ENCODE measurements at places on chromosomes 11 and 22.

DNA sequence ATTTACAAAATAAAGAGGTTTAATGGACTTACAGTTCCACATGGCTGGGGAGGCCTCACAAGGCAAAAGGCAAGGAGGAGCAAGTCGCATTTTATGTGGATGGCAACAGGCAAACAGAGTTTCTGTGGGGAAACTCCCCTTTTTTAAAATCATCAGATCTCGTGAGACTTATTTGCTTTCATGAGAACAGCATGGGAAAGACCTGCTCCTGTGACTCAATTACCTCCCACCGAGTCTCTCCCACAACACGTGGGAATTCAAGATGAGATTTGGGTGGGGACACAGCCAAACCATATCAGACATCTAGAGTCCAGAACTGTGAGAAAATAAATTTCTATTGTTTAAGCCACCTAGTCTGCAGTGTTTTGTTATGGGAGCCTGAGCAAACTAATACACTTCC lies 80.8 kb downstream of the ME3 start:
- DNase-seq, result no peak

DNA sequence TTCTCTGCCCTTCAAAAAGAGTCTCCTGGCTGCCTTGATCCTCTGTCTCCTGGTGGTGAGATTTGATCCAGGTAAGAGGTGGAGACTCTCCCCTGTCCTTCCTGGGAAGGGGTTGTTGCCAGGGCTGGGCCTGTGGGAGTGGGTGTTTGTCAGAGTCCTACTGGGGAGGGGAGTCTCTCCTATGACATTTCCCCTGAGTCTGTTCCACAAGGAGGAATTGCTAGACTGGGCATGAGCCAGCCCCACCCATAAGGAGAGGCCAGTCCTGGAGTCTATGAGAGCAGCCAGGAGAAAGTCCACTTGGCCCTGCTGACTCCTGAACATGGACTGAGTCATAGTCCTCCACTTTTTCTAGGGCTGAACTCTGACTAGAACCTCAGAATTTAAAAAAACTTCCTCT lies 7.4 kb downstream of the PEX26 start:
- no peak for DNase-seq

DNA sequence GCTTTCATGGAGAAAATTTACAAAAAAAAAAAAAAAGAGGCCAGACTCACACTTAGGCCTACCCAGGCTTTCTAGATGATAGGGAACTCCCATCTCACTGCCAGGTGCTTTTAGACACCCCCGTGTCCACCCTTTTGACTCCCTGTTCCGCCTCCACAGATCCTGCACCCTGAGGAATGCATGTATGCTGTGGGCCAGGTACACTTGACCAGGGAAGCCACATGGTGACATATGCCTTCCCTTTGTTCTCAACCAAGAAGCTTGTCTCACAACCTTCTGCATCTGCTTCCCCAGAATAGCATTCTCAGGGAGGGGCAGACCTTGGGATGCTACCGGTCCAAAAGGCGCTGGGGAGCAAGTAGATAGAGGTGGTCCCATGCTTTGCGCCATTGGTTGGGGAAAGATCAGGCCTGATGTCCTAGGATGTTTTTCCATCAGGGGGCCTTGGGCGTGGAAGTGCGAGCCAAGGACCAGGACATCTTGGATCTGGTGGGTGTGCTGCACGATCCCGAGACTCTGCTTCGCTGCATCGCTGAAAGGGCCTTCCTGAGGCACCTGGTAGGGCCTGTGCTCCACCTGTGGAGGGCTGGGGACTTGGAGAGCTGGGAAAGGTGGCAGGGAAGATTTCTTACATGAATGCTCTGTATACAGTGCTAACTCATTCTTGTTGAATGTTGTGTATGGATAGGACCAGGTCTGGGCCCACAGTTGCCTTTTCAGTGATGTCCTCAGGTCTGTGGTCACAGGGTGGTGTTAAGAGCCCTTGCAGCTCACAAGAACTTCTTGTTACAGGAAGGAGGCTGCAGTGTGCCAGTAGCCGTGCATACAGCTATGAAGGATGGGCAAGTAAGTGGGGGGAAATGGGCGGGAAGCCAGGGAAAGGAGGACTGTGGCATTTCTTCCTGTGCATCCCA lies 7.5 kb downstream of the HMBS start:
- DNase-seq, result no peak

GRCh38 chr11:29876192-29876591 lies 140.6 kb downstream of the KCNA4 start:
- no peak for DNase-seq

DNA sequence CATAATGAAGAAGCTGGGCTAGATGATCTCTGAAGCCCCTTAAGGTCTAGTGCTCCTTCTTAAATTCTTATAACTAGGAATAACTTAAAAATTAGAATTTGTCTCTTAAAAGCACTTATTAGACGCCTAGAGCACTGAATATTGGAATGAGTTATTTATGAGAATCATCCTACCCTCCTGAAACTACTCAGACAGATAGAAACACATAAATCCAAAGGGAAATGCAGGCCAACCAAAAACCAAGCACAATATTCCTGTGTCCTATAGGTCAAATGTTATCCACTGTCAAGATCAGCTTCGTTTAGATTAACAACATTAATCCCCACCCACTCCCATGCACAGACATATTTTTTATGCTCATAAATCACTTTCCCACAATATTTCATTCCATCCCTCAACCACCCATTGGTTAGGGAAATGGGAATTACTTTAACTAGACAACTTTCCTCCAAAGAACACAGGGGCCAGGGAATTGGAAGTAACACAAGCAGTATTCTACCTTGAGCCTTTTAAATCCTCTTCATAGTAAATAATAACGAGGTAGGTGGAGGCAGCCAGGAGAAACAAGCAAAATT lies 87.1 kb downstream of the CD44 start:
- DNase-seq, result no peak

- peak; percentile 79 for DNase-seq
These were observed 56.7 kb upstream of the CRTAM start for GRCh38 chr11:122781378-122782195.

GRCh38 chr11:35307221-35307621 lies 112.1 kb downstream of the SLC1A2 start:
- no peak for DNase-seq

- DNase-seq, result no peak
These were observed 608.2 kb downstream of the TBC1D22A start for GRCh38 chr22:47370448-47371262.

DNA sequence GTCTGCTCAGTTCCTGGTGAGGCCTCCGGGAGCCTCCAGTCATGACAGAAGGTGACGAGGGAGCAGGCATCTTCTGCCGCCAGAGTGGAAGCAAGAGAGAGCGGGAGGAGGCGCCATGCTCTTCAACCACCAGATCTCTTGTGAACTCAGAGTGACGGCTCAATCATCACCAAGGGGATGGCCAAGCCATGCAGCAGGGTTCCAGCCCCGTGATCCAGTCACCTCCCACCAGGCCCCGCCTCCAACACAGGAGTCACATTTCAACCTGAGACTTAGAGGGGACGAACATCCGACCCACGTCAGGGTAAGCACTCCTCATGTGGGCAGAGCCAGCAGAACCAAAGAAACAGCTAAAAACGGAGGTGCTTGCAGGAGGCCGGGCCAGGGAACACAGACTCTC lies 1470.5 kb downstream of the BRD1 start:
- no peak for DNase-seq

GRCh38 chr11:8971924-8972316 lies 7.7 kb upstream of the TMEM9B start:
- DNase-seq, result no peak

- DNase-seq, result no peak
These were observed at the start of gene NR1H3 for GRCh38 chr11:47257517-47258316. NR1H3 (plus strand) TSS chr11:47257996; CDS start chr11:47259217, 1,221 bp downstream.

DNA sequence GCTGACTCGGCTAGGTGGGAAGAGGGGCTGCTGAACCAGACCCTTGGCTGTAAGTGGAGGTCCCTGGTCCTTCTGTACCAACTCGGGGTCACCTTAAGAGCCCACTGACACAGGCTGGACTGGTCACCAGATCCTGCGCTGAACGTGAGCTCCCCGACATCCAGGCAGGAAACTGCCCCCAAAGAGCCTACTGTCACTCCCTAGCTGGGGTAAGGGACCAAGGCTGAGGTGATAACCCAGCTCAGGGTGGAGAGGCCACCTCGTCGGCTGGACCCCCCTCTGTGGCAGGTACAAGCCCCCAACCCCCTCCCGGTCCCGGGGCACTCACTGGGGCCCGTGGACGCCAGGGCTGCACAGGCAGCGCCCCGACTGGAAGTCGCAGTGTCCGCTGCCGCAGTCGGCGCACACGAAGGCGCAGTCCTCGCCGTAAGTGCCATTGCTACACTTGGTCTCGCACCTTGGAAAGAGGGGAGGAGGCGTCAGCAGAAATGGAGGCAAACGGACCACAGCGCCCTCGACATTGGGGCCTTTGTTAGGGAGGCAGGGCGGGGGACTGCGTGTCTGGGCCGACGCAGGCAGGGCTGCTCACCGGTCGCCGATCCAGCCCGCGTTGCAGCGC lies 7.4 kb downstream of the SCARF2 start:
- no peak for DNase-seq

DNA sequence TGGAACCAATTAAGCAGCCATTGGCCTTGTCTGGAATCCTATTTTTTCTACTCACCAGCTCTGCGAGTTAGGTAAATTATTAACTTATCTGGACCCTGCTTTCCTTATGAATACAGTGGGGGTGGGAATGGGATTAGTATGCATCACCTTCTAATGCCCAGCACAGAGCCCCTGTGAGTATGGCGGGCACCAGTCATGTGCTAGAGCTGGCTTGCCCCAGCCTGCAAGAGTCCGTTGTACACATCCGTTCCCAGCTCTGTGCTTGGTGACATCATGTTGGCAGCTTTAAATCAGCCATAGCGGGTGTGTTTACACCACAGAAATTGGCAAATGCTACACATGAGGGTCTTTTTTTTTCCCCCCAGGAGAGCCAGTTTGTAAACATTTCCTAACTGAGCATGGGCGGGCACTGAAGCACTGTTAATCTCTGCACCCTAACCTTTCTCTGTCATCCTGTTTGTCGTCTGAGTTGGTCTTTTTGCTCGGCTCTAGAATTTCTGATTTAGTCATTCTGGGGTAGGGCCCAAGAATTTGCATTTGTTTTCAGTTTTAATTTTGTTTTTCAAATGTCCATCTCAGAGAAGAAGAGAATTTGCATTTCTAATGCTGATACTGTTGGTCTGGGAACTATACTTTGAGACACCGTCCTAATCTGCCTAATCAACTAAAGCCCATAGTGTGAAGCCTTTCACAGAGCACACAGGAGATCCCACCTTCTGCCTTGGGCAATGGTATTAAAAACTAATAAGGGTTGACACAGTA lies 130.3 kb upstream of the TBCEL start:
- DNase-seq, result no peak

DNA sequence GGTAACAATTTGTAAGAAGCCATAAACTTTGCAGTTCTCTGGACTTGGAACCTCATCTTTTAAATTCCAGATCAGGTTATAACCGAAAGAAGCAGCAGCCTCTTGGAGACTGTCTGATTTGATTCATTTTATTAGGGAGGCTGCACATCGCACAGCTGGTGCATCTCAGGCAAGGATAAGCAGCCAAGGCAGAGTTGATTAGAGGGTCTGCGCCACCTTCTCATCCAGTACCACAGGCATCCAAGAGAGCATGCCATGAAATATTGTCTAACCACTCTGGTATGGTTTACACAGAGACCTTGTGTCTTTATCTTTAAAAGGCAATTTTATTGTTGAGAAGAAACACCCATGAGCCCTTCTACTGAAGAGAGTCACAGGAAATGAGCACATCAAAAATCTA lies 16.2 kb upstream of the CWF19L2 start:
- DNase-seq, result no peak

GRCh38 chr22:44632541-44633396 lies 69.2 kb upstream of the PRR5 start:
- DNase-seq, result no peak

DNA sequence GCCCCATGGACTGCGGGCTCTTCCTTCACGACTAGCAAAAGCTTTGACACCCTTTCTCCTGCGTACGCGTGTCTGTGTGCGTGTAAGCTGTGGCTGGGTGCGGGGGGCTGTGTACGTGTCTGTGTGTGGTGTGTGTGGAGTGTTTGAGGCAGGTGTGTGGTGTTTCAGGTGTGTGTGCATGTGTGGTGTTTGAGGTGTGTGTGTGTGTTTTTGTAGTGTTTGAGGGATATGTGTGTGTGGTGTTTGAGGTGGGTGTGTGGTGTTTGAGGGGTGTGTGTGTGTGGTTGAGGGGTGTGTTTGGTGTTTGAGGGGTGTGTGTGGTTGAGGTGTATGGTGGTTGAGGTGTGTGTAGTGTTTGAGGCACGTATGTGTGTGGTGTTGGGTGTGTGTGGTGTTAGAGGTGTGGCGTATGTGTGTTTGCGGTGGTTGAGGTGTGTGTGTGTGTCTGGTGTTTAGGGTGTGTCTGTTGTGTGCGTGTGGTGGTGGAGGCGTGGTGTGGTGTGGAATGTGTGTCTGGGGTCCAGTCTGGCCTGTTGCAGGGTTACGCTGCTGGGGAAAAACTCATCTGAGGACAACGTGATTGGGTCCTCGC lies 687 bp upstream of the ARSA start:
- DNase-seq, result no peak

- no peak for DNase-seq
These were observed 140.7 kb upstream of the ANO3 start for GRCh38 chr11:26191193-26191592.

- DNase-seq, result no peak
These were observed 146.8 kb downstream of the MN1 start for GRCh38 chr22:27654546-27655445.

- no peak for DNase-seq
These were observed 24.4 kb downstream of the SHANK3 start for GRCh38 chr22:50696799-50697561.

DNA sequence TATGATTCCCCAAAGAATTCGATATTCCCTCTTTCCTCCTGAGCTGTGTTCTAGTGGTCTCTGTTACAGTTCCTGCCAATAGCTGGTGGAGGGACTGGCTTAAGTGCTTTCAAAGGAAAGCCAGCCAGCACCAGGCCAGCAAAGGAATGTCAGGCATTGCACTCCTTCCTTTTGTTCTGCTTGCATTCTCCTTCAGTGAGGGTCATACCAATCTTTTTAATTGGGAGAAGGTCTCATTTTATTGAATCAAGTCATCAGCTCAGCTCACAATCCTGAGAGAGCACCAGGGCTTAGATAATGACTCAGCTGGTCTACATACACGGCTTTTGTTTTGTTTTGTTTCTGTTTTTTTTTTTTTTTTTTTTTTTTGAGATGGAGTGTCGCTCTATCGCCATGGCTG lies 222.9 kb downstream of the NAV2 start:
- no peak for DNase-seq

- no peak for DNase-seq
These were observed 10.5 kb downstream of the PIWIL3 start for GRCh38 chr22:24763872-24764485.
